Prostate gland (tissue), 2 donors: ENCODE measurements at places on chromosomes 2 and 18.

- no peak for DNase-seq
Measured at GRCh38 chr2:9945596-9945995, 5.9 kb upstream of the GRHL1 start.

- DNase-seq: no peak
Measured at GRCh38 chr2:239377591-239377990, 23.2 kb downstream of the HDAC4 start.

- no peak for DNase-seq
Measured at GRCh38 chr2:222451224-222451674, 26.9 kb downstream of the SGPP2 start.

DNA sequence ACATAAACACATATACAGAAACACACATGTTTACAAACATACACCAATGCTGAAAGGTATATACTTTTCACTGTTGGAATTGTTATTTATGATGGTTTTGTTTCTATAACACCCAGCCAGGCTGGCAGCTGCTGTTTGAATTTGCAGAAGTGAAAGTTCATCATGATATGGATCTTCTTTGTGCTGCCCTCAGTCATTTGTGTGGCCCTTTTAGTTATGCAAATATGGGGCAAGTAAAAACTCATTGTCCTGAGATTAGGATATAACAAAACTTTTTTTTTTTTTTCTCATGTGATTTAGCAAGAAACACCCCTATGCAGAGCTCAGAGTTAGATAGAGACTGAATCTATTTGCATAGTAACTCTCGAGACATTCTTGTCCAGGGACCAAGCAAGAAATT is 714.1 kb downstream of the KCNJ3 start:
- DNase-seq: no peak

DNA sequence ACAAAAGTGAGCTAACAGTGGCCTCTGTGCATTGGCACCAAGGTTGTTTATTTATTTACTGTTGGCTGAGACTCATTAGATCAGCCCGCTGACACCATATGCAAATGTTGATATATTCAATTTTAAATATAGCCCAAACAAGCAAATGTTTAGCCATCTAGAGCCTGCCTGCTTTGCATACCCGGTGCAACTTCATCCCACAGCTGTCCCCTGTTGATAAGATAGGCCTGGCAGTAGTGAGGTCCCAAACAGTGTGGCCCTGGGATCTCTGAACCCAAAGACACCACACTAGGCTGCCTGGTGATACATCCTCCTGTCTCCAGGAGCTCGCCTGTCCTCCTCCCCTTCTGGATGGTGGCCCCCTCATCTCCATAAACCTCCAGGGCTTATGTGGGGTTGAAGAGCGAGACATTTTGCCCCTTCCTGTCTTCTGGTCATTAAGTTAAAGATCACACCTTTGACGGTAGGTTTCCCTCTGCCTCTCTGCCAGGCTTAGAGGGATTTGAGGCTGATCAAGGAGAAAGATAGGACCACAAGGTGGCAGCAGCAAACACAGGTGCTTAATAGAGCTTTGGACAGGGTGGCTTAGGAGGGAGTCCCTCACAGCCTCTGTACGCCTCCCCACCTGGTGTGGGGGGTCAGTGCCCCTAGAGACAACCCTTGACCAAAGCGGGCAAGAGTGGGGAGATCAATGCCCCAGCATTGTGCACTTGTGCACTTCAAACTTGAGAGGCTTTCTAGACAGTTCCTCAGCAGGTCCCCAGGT is 23.7 kb upstream of the MYO5B start:
- DNase-seq: no peak

DNA sequence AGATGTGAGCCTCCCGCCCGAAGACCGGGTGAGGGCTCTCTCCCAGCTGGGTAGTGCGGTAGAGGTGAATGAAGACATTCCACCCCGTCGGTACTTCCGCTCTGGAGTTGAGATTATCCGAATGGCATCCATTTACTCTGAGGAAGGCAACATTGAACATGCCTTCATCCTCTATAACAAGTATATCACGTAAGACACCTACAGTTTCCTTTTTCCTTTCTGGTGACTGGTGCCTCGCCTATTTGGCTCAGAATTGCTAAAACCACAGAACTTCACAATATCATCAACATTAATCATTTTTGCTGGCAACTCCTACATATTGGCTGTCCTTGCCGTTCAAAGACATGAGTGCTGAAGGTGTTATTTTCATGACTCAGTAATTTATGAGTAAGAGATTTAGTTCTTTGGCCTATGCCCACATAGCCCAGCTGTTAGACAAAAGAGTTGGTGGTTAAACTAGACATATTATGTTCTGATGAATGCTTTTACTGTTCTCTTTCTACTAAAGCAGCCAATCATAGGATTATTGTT is 2.2 kb downstream of the STAMBP start:
- DNase-seq: no peak

DNA sequence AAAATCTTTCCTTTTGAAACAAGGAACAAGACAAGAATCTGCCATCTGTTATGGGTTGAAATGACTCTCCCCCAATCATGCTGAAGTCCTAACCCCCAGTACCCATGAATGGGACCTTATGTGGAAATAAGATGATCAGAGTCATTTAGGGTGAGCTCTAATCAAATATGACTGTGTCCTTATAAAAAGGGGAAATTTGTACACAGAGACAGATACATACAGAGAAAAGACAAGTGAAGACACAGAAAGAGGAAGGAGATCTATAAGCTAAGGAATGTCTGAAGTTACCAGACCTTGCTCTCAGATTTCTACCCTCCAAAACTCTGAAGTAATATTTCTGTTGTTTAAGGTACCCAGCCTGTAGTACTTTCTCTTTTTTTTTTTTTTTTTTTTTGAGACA is 15.7 kb downstream of the TGFBRAP1 start:
- DNase-seq: no peak

DNA sequence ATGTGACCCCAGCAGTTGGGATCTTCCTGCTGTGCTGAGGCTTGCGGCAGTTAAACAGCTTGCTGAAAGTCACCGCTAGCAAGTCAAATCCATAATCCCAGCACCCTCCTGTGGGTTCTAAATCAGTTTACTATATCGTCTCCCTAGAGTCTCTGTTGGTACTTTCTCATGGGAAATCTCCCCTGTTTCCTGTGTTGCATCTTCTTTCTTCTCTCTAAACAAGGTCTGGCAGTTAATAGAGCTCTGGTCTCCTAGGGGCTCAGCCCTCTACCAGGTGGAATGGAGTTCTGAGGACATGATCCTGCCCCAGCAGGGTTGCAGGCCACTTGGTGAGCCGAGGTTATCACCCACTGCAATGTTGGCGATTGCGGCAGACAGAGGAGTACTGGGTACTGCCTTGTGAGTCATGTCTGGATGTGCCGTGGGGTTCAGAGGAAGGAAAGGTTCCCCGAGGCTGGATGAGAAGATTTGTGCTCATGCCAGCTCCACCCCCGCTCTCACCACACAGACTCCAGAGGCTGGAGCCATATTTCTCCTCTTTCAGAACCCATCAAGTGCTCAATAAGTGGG is 59.4 kb upstream of the SIX2 start:
- no peak for DNase-seq

- no peak for DNase-seq
Measured at GRCh38 chr18:57710226-57710625, 88.6 kb upstream of the NARS1 start.

DNA sequence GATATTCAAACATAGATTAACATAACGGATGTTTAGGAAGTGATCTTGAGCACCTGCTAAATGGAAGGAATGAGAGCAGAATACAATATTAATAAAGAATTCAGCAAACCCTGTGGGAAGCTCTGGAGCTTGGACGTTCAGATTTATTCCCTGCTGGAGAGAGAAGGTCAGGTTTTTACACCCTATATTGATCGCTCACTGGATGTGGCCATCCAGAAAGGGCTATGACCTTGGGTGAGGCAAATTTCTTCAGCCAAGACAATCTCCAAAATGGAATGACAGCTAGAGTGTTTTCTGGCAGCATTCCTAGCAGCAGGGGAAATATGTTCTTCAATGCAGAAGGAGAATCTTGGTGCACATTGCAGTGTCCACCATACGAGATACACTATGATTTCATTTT is 288.3 kb downstream of the IRS1 start:
- DNase-seq: no peak

DNA sequence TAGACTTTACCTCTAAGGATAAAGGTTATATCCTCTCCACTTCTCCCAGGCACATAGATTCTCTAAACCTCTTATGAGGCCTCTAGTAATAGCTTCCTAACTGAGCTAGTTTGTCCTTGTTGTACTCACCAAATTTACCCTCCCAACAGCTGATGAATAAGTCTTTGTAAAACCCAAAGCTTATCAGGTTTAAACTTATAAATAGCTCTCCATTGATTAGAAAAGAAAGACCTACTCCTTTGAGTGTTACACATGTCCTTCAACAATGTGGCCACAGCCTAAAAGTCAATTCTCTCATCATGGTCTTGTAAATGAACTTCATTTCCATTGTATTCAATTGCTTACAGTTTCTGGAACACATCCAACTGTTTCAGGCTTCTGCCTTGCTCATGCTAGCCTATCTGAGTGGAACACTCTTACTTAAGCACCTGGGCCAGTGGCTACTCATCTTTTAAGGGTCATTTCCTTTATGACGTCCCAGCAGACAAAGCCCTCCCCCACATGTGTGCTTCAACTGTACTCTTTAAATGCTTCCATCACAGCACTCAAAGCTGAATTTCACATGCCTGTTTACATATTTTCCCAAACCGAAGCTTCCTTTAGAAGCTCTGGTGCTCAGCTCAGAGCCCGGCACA is 131.6 kb downstream of the CDH2 start:
- DNase-seq: no peak

- DNase-seq: no peak
Measured at GRCh38 chr2:145119225-145119624, 599.3 kb upstream of the ZEB2 start.

DNA sequence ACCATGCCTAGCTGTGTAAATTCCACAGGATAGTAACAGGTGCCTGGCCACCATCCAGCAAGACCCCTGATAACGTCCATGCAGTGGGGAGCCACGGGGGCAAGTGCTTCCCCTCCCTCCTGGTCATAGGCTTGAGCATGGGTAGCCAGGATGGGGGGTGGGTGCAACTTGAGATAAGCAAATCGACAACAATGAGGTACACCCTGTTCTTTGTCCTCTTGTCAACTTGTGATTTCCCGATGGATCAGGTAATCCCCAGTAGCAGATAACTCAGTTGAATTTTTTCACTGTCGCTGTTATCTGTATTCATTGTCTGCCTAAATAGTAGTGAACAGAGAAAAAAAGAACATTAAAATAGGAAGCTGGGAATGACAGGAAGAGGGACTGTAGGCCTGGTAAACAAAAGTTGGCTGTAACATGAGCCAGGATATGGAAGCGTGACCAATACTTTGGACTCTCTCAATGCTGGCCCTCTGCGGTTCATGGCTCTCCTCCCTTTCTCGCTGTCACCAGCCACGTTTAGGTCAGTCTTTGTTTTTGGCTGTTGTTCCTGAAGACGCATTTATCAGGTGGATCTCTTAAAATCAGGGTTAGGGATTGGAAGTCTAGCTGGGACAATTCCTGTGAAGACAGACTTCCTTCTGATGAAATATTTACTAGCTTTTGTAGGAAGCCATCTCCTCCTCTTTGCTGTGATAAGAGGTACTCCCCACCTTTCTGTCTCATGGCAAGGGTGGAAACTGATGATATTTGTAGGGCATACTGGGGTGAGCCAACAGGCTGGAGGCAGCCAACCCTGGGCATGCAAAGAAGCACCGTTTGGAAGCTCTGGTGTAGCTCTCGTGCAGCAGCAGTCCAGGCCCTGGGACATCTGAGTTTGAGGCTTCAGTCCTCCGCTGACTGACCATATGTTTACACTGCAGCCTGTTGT is 42.4 kb downstream of the TCF7L1 start:
- DNase-seq: peak; percentile 15

DNA sequence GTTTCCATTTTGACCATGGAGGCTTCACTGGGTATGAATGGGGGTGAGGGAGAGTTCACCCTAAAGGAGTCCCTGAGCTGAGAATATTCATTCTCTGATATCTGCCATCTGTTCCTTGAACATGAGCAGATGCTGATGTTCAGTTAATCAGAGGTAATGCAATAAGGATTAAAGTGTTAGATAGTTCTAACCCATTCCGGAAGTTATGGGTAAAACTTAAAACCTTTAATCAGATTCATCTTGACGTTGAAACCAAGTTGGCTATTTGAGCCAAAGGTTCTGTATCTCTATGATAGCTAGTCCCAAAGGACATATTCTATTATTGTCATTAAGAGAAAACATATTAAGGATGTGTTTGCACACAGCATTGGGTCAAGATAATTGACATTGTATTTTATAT is 268.9 kb downstream of the PLCL1 start:
- DNase-seq: no peak

GRCh38 chr2:127080938-127081755 is 25.8 kb downstream of the BIN1 start:
- DNase-seq: peak; percentile 34

DNA sequence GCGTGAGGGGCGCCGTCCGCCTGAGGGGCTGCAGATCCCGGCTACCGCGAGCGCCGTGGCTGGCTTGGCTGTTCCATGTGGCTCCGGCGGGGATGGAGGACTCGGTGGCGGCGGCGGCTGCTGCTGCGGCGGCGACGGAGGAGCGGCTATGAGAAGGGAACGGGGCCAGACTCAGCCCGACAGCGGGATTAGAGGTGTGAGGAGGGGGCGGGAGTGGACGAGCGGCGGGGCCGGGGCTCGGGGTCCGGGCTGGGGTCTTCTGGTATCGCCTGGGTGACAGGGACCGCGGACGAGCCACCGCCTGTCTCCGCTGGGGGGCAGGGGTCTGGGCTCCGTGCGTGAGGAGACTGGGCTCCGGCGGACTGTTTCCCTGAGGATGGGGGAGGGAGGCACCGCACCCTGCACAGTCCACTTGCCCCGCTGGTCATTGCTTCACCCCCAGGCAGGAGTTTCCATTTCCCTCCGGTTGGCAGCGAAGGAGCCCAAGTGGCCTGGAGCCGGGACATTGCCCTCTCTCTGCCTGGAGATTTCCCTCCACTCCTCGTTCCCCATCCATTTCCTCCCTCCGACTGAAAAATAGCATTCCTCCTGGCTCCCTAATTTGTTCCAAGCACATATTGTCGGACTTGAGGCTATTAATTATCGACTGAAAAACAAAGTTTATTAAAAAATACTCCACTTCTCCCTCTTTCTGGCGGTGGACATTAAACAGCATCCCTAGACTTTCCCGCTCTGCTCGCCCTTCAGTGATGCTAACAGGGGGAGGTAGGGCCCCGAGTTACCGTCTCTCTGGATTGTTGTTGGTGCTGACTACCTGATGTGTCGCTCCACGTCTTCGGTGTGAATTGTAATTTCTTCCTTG is 577 bp downstream of the EHBP1 start:
- peak; percentile 46 for DNase-seq

- DNase-seq: no peak
Measured at GRCh38 chr2:108905176-108905575, 83.8 kb downstream of the EDAR start.
